ENCODE measurements at places on chromosomes 4 and X.

DNA sequence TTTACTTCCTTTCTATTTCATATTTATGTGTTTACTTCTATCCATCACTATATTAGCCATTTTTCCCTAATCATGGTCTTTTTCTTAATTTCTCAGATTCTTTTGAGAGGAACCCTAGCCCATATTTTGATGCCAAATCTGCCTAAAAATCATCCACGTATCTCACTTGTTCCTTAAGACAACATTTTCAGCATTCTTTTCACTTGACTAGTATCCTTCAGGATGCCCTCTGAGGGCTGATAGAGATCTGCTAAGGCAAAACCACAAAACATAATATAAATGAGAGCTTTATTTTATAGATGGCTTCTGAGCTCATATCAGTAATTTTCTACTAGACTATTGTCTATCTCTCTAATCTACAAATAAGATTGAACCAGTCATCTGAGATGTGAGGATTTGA lies 341.9 kb downstream of the GPM6A start:
- peak; percentile 41 for DNase-seq

DNA sequence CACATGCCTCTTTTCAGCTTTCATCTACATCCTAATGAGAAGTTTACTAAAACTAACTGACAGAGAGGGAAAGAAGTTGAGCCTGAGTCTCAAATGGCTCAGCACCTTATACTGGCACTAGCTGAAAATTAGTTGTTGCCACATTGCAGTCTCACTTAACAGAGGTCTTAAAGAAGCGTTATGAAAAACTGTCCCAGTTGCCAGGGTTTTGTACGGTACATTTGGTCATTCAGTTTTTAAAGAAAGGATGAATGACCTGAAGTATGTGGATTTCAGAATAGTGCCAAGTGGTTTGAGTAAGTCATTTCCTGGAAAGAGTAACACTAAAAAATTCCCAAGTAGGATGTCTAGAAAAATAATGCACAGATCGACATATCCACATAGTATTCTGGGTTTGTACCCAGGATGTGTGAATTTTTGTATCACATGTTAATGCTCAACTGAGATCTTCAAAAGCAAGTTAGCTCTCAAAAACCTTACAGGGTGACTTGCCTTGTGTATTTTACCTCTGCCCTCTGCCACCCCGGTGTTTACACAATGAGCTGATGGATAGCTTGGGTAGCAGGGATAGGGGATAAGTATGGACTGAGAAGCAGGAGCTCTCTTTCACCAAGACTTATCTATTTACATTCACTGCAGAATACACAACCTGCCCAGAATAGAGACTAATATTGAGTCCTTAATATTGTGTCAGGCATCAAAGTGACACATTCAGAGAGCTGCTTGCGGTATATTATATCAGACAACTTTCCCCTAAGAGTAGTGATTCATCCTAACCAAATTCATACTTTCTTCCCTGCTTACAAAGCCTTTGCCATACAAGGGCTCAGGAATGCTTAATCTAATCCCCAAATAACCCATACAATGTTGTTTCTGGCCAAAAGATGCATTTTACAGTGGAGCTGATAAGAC lies 1075.7 kb upstream of the PABPC4L start:
- peak; percentile 80 for DNase-seq

GRCh38 chr4:73864365-73864764 lies 4.8 kb upstream of the CXCL1 start:
- DNase-seq: peak; percentile 19

DNA sequence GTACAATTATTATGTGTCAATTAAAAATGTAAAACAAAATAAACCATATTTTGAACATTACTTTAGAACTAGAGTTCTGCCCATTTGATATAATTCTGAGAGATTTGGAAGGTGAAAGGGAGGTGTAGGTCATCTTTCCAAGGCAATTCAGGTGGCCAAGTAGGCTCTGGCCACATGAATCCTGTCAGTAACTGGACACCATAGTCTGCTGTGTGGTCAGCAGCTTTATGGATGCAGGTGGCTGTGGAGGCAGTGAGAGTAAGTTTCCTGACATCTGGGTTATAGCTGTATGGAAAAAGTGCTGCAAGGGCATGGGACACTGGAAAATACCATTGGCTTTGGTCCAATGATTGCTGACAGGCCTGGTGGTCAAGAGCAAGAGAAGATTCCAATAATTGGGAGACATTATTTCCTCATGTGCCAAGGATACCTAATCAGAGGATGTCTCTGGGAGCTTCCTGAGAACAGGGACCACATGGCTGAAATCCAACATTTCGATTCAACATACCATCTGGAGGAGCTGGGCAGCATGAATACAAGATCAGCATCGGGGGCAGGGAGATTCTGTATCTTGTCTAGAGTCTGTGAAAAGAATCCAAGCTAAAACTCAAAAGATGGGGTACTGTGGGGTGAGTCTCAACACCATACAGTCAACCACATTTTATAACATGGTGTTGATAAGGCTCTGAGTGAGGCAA lies 523.1 kb downstream of the MID1IP1 start:
- DNase-seq: no peak

GRCh38 chr4:30354605-30355004 lies 365.6 kb upstream of the PCDH7 start:
- no peak for DNase-seq

- no peak for DNase-seq
Observed at GRCh38 chr4:176761872-176762271, 30.9 kb downstream of the VEGFC start.

GRCh38 chr4:188452097-188452496 lies 312.9 kb downstream of the TRIML1 start:
- DNase-seq: no peak

GRCh38 chr4:52822972-52823701 lies 39.0 kb upstream of the RASL11B start:
- peak; percentile 67 for DNase-seq

- DNase-seq: no peak
Observed at GRCh38 chr4:8830611-8831200, 40.9 kb downstream of the HMX1 start.

GRCh38 chrX:4397471-4397870 lies 684.0 kb upstream of the PRKX start:
- no peak for DNase-seq

DNA sequence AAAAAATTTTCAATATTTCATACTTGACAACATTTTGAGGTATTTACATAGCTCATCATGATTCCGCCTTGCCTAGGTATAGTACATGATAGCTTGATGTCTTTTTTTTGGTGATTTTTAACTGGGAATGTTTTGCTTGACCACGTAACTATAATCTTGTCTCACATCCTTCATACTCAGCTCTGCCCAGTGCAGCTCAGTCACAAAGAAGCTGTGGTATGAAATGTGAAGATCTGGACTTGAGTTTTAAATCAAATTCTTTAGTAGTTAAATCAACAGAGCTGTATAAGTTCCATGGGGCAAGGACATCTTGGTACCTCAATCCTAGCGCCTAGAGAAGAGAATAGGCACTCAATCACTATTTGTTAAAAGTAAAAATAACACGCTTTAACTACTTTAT lies 276.3 kb upstream of the DKK2 start:
- DNase-seq: peak; percentile 13

GRCh38 chrX:13669246-13669737 lies 16.4 kb downstream of the TCEANC start:
- DNase-seq: peak; percentile 96

DNA sequence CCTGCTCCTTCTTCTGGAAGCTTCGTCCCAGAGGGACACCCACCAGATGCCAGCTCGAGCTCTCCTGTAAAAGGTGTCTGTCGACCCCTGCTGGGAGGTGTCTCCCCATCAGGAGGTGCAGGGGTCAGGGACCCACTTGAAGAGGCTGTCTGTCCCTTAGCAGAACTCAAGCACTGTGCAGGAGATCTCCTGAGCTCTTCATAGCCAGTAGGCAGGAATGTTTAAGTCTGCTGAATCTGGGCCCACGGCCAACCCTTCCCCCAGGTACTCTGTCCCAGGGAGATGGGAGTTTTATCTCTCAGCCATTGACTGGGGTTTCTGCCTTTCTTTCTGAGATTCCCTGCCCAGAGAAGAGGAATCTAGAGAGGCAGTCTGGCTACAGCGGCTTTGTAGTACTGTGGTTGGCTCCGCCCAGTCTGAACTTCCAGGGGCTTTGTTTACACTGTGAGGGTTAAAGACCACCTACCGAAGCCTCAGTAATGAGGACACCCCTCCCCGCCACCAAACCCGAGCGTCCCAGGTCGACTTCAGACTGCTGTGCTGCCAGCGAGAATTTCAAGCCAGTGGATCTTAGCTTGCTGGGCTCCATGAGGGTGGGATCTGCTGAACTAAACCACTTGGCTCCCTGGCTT lies 1383.0 kb upstream of the TENM3 start:
- DNase-seq: no peak

DNA sequence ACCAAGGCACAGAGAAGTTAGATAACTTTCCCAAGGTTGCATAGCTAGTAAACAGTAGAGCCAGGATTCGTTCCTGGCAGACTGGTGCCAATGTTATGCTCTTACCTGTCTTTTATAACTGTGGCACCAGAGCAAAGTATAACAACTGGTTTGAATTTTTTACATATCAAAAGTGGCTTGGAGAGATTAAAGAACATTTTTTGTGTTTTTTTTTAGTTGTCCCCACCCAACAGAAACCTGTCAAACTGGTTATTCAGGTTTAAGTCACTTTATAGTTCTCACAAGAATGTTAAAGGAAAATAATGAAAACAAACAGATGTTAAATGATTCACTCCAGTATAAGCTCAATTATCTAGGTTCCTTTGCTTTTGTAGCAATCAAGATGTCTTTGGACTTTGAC lies 15.6 kb upstream of the FAM47E start:
- no peak for DNase-seq

- DNase-seq: no peak
Observed at GRCh38 chr4:141080668-141081067, 52.6 kb downstream of the RNF150 start.

DNA sequence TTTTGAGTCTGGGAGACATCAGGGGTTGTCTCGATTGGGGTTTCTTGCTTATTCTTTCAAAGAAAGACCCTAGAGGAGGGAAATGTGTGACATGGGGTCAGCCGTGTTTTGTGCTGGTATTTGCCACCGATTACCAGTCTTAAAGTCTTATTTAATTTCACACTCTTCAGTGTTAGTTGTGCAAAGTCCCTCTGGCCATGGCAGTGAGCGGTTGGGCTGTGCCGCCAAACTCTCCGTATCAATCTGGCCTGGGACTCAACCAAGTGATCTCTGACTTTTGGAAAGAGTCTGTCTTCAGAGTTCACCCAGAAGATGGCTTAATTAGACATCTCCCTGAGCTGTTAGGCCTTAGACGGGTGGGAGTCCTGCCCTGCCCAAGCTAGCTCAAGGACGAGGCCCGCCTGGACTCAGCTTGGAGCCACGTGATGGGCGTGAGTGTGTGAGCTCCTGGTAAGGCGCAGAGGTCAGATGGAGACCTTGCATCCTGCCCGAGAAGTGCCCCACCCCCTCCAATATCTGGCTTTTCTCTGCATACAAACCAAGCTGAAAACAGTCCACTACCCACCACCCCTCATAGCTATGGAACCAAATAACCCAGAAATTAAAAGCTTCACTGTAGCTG lies 3.8 kb upstream of the PITX2 start:
- no peak for DNase-seq

GRCh38 chrX:57677132-57677858 lies 2.8 kb downstream of the NLRP2B start:
- DNase-seq: no peak

- DNase-seq: no peak
Observed at GRCh38 chr4:1992468-1993168, 16.2 kb downstream of the NELFA start.

DNA sequence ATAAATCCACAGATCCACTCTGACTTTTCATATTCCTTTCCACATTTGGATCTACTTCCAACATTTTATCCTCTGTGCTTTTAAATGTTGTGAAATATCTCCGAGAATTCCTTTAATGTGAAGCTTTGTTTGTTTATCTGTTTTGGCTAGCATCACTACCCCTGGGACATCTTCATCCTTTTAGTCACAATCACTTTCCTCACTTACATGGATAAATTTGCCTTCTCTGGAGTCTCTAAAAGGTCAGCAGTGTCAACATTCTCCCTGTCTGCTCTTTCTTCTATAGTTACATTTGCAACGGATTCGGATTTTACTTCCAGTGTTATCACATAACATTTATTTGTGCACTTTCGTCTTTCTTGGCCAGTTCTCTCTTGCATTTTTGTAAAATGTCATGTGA lies 34.2 kb upstream of the LRAT start:
- DNase-seq: no peak

DNA sequence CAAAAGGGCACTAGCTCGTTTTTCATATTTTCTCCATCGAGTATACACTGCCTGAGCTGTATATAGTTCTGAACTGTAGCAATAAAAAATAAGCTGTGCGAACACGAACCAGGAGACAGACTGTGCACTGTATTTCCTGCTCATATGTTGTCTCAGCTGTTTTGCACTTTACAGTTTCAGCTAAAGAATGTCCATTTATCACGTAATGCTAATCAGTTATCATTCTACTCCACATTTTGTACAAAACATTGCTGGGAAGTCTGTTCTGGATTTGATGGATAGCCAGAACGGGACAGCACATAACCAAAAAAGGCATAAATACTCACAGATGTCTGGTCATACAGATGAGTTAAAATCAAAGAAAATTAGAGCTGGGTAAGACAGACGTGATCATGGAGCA lies 315.5 kb upstream of the ADGRL3 start:
- DNase-seq: peak; percentile 8

DNA sequence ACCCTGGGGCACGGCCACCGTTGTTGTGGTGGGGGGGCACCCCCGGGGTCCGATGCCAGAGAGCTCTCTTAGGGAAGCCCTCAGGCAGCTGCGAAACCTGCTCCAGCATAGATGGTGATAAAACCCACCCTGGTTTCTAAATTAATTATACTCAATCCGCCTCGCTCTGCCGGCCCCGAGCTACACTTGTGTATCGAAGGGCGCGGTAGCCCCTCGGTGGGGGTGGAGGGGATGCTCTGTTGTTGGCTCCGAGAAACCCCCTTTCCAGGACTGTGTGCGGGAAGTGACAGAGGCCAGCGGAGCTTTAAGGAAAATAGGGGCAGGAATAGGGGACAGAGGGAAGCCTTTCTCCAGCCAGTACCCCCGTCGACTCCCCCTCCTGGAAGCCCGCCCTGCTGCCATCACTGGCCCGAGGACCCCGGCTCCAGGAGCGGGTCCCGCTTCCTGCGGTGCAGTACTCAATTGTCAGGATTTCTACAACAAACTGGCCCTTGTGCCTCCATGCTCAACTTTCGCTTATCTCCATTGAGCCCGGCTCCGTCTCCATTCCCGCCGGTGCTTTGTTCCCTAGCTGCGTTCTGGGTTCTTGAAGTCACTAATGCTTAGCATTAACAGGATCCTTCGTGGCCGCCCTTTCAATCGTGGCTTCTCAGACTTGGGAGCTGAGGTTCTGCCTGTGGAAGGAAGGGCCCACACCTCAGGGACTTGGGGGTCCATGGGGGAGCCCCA lies 408.2 kb downstream of the BCOR start:
- no peak for DNase-seq

- peak; percentile 18 for DNase-seq
Observed at GRCh38 chr4:51930557-51930956, 87.6 kb downstream of the DCUN1D4 start.

- DNase-seq: no peak
Observed at GRCh38 chr4:146346276-146346675, 131.9 kb downstream of the REELD1 start.

GRCh38 chrX:117839544-117839943 lies 277.1 kb downstream of the KLHL13 start:
- DNase-seq: no peak
